ENCODE measurements at places on chromosomes 4 and X. TPM values are rescaled to one million over a fixed set of nuclear protein-coding genes. Genes with fewer than 3 reads are reported as not detected.

- H3K4me1 ChIP-seq, result no peaks in the 10 kb centered on the region
- no peak for DNase-seq
- H3K4me3 ChIP-seq, result no peak overlapping the region
- no peaks in the 10 kb centered on the region for H3K27me3 ChIP-seq
These were observed 78.8 kb downstream of the TMEM164 start for GRCh38 chrX:110081740-110082139.

DNA sequence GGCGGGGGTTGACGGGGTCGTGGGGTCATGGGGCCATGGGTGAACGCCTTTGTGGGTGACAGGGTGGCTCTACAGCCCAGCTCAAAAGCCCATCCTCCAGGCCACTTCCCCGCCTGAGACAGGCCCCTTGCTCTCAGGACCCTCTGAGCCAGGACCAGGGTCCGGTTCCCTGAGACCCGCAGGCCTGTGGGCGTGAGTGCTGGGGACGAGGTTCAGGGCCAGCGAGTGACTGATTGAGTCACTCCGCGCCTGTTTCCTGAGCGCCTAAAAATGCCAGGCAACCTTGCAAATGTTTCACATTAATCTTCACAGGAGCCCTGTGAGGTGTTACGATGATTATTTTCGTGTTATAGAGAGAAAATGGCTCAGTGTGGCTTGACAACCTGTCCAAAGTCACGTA, 97.8 kb downstream of the ZNF674 start:
- H3K27me3 ChIP-seq, result no peaks in the 10 kb centered on the region
- H3K4me3 ChIP-seq, result peak overlapping the region; percentile 89
- no peaks in the 10 kb centered on the region for H3K4me1 ChIP-seq
- DNase-seq, result no peak
- no peak overlapping the region for H3K27ac ChIP-seq

DNA sequence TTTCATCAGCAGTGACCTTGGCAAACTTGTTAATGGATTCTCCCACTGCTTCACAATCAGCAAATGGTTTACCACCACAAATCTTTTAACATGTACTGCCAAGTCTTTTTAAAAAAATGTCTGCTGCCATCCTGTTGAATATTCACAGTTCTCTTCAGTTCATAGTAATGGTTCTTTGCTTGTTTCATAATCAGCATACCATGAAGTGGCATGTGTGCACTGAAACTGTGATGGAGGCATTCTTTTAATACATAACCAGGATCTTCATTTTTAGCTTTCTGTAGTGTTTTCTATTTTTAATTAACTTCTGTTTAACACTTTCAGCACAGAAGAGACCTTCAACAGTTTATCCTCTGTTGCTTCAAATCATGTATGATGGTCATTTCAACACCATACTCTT, 230.1 kb upstream of the ARSJ start:
- no peaks in the 10 kb centered on the region for H3K4me1 ChIP-seq
- no peaks in the 10 kb centered on the region for H3K27me3 ChIP-seq
- H3K27ac ChIP-seq, result no peak overlapping the region
- no peak overlapping the region for H3K4me3 ChIP-seq
- DNase-seq, result no peak

DNA sequence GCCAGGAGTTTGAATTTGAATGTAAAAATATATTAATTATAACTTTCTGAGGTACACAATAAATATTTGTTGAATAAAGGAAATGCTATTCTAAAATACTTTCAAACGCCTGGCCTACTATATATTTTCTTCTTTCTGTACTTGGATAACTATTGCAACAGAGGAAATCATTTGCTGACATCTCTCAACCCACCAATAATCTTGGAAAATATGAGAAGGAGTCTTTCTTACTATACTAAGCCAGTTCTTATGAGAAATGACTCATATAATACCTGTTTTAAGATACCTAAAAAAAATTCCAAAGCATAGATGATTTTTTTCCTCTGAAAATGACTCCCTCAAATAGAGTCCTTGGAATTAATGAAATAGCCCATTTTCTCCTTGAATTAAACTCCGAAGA, 64.1 kb downstream of the CAMK2D start:
- H3K4me1 ChIP-seq, result no peaks in the 10 kb centered on the region
- no peaks in the 10 kb centered on the region for H3K27me3 ChIP-seq
- DNase-seq, result no peak
- H3K4me3 ChIP-seq, result no peak overlapping the region
- H3K27ac ChIP-seq, result no peak overlapping the region

DNA sequence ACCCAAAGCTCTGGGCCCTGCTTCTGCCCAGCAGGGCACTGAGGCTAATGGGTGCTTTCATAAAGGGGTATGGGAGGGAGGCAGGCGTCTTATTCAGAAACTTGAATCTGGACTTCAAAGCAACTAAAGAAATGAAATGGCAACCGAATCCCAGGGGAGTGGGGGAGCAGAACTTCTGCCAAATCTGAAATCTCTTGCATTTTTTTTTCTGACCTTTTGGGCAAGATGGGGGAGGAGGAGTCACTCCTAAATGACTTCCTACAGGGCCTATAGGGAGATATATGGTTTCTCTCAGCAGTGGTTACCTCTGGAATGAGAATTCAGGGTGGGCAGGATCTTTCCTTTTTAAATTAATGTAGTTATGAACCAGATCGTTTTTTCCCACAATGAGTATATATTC, 30.6 kb upstream of the KIAA1210 start:
- no peaks in the 10 kb centered on the region for H3K4me1 ChIP-seq
- no peak overlapping the region for H3K27ac ChIP-seq
- no peak for DNase-seq
- no peak overlapping the region for H3K4me3 ChIP-seq

DNA sequence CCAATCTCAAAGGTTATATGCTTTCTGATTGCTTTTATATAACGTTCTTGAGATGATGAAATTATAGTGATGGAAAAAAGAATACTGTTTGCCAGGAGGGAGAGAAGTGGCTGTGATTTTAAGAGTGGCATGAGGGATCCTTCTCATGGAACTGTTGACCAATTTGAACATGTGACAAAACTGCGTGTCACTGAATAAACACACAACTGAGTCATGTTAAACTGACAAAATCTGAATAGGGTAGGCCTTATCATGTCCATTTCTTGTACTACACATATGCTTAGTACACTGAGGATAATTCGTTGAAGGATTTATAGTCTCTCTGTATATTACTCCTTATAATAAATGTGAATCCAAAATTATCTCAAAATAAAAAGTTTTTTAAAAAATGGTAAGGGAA, 22.2 kb upstream of the HSPA4L start:
- no peaks in the 10 kb centered on the region for H3K27me3 ChIP-seq
- DNase-seq, result no peak
- H3K4me3 ChIP-seq, result no peak overlapping the region
- no peaks in the 10 kb centered on the region for H3K36me3 ChIP-seq
- H3K4me1 ChIP-seq, result no peaks in the 10 kb centered on the region

- no peaks in the 10 kb centered on the region for H3K36me3 ChIP-seq
- no peak for DNase-seq
- H3K27ac ChIP-seq, result no peak overlapping the region
- H3K4me1 ChIP-seq, result no peaks in the 10 kb centered on the region
- H3K27me3 ChIP-seq, result no peaks in the 10 kb centered on the region
These were observed 620.8 kb upstream of the NR3C2 start for GRCh38 chr4:149062997-149063396.

DNA sequence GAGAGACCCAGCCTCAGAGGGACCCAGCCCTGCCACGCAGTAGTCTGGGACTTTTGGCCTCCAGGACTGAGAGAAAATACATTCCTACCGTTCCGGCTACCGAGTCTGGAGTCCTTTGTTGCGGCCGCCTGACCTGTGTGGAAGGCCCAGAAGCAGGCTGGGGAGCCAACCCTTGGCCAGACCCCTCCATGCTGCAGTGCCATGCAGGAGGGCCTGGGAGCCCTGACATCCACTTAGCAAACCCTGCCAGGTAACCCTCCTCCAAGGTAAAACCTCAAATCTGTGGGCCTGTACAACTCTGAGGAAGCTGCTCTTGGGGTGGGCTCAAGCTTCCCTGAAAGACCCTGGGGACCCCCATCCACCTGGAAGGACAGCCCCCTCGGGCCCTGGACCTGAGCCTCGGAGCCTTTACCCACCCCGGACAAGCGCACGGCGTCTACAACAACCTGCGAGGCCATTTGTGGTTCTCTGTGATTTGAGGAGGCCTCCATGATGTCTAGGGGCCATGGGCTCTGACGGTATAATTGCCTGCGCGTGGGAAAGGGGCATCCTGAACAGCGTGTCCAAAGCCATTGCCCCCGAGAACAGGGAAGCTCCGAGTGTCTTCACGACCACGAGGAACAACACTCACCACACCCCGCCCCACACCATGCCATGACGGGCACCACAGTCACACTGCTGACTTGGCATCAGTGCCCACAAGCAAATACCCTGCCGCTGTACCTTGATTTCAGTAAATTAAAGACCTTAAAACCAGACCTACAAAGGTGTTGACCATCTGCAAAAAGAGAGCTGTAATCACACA, 58.7 kb downstream of the ZFYVE28 start:
- DNase-seq, result no peak
- H3K4me3 ChIP-seq, result no peak overlapping the region
- no peak overlapping the region for H3K27ac ChIP-seq

DNA sequence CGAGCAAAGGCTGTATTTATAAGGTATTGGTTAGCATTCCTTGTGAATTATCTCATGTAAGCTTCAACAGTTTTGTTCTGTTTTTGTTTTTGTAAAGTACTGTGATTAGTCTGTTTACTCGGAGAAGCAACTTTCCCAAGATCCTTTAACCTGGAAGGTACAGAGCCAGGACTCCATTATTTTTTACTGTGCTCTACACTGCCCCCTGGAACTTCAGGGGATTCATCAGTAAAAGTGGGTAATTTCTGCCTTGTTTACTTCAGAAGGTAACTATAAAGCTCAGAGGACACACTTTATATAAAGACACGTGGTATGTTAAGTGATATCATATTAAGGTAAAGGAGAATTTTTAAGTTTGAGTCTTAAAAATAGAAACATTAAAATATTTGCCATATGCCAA, 124.9 kb downstream of the IQCM start:
- no peaks in the 10 kb centered on the region for H3K4me1 ChIP-seq
- H3K27me3 ChIP-seq, result no peaks in the 10 kb centered on the region
- no peak for DNase-seq
- no peak overlapping the region for H3K4me3 ChIP-seq
- H3K36me3 ChIP-seq, result no peaks in the 10 kb centered on the region
- H3K27ac ChIP-seq, result no peak overlapping the region

GRCh38 chrX:55451141-55451540, 786 bp upstream of the MAGEH1 start:
- H3K36me3 ChIP-seq, result no peaks in the 10 kb centered on the region
- no peak overlapping the region for H3K4me3 ChIP-seq
- no peaks in the 10 kb centered on the region for H3K27me3 ChIP-seq
- H3K4me1 ChIP-seq, result no peaks in the 10 kb centered on the region
- DNase-seq, result no peak

DNA sequence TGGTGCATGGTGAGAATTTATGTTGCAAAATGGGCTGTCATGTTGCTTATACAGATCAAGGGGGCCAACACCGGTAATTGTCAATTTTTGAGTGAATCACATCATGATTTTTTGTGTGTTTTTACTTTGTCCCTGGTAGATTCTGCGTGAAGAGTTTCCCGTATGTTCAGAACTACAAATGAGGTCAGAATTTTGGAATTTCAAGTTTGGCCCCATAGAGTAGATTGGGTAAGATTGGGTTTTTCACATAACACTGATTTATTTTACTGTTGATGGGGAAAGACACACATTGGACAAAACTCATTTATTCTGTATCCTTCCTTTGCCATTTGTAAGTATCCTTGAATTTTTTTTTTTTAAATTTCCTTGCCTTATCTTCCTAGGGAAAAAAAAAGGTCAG, 158.5 kb upstream of the MXRA5 start:
- H3K4me1 ChIP-seq, result no peaks in the 10 kb centered on the region
- no peak for DNase-seq
- no peak overlapping the region for H3K27ac ChIP-seq
- no peaks in the 10 kb centered on the region for H3K36me3 ChIP-seq
- no peak overlapping the region for H3K4me3 ChIP-seq
- no peaks in the 10 kb centered on the region for H3K27me3 ChIP-seq

DNA sequence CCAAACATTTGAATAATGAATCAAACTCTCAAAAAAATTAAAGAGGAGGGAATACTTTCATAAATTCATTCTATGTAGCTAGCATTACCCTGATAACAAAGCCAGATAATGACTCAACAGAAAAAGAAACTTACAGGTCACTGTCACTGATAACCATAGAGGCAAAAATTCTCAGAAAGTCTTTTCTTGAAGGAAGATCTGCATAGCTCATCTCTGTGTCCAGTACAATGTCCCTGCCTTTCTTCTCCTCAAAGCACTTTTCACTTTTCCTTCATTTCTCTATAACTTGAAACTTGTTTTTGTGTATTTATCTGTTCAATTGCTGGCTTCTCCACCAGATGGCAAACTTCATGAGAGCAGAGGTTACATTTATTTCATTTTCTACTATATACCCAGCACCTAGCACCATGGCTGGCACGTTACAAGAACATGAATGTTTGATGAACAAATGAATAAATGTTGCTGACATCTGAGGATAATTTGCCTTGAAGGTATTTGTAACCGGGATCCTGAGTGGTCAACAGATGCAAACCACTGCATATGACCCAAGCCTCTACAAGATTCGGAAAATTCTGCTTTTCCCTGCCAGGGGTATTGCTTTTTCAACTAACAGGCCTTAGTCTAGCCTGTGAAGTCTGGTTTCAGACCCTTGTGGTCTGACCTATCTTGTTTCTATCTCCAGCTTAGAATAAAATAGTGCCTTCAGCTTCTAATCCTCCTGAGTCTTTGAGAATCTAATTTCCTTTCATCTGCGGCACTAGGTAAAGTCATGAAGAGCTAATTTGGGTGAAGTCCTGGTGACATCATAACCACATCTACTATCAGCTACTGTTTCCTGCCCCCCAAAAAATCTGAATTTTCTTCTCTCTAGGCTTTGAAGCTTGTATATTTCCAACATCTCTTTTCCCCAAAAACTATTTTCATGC, 52.5 kb upstream of the ANTXR2 start:
- H3K4me1 ChIP-seq, result no peaks in the 10 kb centered on the region
- H3K27me3 ChIP-seq, result no peaks in the 10 kb centered on the region
- H3K4me3 ChIP-seq, result no peak overlapping the region

DNA sequence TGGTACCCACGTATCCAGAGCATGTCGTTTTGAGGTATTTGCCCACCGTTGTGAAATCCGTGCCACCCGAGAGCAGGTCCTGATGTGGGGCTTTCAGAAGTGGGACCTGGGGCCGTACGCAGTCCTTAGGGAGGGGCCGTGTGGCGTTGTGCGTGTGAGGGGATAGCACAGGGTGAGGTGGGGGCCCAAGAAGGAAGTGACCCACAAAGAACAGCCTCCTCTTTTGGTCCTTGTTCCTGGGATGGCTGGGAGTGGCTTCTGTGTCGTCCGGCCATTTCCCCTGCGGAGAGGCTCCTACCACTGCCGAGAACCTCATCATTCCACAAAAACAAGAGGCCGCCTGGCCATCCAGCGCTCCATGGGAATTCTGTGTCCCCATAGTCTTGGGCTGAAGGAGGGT, 17.0 kb upstream of the MSANTD1 start:
- no peak overlapping the region for H3K4me3 ChIP-seq
- no peak for DNase-seq
- H3K36me3 ChIP-seq, result peaks cover 57% of the 10 kb centered on the region
- H3K4me1 ChIP-seq, result no peaks in the 10 kb centered on the region
- no peaks in the 10 kb centered on the region for H3K27me3 ChIP-seq

GRCh38 chrX:30931920-30932319, 42.9 kb upstream of the TAB3 start:
- no peaks in the 10 kb centered on the region for H3K27me3 ChIP-seq
- no peak overlapping the region for H3K4me3 ChIP-seq
- no peak overlapping the region for H3K27ac ChIP-seq
- DNase-seq, result no peak

The SLC10A4 gene
- 1.6 TPM for total RNA-seq

The RHOXF2 gene
- total RNA-seq, result not detected

The LNX1 gene
- total RNA-seq, result 2.1 TPM

The HMX1 gene
- total RNA-seq, result 0.26 TPM

The OPRPN gene
- total RNA-seq, result not detected

The RIBC1 gene
- 1.2 TPM for total RNA-seq

The LRP2BP gene
- 0.20 TPM for total RNA-seq

The ITGB1BP2 gene
- total RNA-seq, result 3.7 TPM

The HPGDS gene
- total RNA-seq, result not detected
